ENCODE measurements at places on chromosomes 1 and 21.

DNA sequence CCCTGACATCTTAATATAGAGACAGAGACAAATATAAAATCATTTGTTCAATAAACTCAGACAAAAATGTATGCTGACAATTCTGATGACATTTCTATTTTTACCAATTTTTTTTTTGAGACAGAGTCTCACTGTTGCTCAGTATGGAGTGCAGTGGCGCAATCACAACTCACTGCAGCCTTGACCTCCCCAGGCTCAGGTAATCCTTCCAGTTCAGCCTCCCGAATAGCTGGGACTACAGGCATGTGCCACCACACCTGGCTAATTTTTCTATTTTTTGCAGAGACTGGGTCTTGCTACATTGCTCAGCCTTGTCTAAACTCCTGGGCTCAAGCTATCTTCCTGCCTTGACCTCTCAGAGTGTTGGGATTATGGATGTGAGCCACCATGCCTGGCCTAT, 13.6 kb upstream of the SIKE1 start:
- no peak for DNase-seq

GRCh38 chr1:37914719-37915475, 32.0 kb downstream of the INPP5B start:
- no peak for DNase-seq

DNA sequence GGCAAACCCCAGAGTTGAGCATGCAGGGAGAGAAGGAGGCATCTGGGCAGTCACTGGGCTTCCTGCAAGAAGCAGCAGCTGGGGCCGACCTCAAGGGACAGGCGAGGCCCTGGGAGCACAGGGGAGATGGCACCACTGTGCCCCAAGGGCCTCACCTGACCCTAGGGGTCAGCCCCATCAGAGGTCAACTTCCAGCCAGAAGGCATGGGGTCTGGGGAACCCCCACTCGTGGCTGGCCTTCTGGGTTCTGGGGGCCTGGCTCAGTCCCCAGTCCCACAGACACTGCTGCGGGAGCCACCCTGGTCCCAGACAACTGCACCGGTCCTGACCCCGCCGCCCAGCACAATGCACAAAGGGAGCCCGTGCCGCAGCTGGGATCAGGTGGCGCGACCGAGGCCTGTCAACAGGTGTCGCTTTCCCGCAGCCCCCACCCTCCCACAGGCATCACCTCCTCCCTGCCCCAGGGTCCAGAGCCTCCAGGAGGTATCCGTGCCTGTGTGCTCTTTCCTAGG, 6.2 kb downstream of the WNT9A start:
- DNase-seq: no peak

- no peak for DNase-seq
These were observed 203.0 kb downstream of the RWDD3 start for GRCh38 chr1:95437011-95437410.

GRCh38 chr1:235317168-235317567, 10.8 kb downstream of the ARID4B start:
- DNase-seq: no peak

- no peak for DNase-seq
These were observed 88.7 kb downstream of the EBNA1BP2 start for GRCh38 chr1:43083375-43083891.

- peak; percentile 31 for DNase-seq
These were observed 109.6 kb downstream of the PLPP3 start for GRCh38 chr1:56469640-56470371.

DNA sequence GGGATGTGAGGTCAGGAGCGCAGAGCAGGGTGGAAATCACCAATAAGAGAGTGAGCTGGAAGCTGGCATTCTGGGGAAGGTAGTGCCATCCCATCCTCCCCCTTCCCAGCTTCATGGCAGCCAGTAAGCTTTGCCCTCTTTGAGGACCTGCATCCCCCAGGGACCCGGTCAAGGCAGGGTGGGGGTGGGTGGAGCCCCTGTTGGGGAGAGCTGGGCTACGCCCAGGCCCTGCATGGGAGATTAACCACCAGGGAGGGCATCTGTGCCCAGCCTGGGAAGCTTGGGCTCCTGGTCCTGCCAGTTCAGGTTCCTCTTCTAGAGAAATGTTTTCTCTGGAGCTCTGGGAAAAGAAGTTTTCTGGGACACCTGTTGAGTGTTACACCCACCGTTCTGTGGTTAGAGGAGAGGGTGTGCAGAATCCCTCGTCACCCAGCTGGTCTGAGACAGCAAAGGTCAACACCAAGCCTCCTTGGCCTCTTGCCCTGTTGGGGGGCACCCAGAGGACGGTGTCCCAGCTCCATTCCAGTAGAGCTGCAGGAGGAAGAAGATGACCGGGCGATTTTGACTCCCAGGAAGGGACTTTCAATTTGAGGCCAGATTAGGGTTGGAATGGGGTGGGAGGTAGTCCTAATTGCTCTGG, 30.1 kb upstream of the TENT5C start:
- DNase-seq: no peak

DNA sequence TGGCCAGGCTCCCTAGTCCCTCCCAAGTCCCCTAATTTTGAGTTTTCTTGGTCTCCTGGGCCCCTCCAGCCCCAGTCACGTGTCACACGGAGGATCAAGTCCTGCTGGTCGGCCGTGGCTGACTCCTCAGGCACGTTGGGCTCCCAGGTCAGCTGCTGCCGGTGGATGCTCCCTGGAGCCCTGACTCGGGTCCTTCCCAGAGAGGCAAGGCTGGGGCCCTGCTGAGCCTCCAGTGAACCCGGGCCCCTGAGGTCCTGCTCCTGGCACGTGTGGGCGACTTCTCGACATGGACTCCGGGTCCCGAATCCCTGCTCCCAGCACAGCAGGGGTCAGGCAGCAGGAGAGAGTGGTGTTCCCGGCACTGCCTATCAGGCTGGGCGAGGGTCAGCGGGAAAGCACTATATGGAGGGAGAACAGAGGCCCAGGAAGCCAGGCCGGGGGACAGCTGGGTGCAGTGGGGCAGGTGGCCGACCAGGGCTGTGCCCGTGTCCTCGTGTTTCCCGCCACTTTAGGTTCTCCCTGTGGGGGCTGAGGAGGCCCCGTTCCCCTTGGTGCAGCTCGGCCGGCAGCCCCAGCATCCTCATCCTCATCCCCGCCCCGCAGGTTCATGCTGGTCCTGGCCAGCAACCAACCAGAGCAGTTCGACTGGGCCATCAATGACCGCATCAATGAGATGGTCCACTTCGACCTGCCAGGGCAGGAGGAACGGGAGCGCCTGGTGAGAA, 13.2 kb downstream of the TMEM240 start:
- DNase-seq: no peak

DNA sequence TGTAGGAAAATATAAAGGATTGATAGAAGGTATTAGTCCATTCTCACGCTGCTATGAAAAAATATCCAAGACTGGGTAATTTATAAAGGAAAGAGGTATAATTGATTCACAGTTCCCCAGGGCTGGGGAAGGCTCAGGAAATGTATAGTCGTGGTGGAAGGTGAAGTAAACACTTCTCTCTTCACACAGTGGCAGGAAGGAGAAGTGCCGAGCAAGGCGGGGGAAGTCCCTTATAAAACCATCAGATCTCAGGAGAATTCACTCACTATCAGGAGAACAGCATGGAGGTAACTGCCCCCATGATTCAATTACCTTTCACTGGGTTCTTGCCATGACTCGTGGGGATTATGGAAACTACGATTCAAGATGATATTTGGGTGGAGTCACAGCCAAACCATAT, 1806.0 kb downstream of the MRPL39 start:
- DNase-seq: no peak

GRCh38 chr1:42163536-42164503, 725 bp downstream of the GUCA2A start:
- no peak for DNase-seq

DNA sequence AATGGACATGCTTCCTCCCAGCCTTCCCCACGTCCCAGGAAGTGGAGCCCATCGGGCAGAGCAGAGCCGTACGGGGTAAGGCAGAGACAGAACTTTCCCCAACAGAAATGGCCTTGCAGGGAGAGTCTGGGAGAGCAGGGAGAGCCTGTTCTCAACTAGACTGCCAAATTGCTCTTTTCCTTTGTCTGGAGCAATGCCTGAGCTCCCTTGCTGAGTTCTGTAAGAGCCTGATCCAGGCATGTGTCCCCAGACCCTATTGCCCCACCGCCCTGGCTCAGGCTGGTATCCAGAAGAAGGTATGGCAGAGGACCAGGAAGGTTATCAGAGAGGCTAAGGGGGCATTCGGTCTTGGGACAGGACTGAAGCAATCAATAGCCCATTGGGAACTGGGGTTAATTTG, 79.9 kb downstream of the TMEM53 start:
- DNase-seq: no peak

GRCh38 chr1:153612755-153613331, at the start of gene S100A16:
TSS of gene S100A16 (minus strand) at chr1:153613137. CDS start at chr1:153608151, 4,986 bp downstream.
- DNase-seq: no peak

- DNase-seq: no peak
These were observed 6.7 kb upstream of the IL10RB start for GRCh38 chr21:33259428-33259827.

- no peak for DNase-seq
These were observed 10.8 kb upstream of the THEM4 start for GRCh38 chr1:151920149-151920548.

- DNase-seq: no peak
These were observed 18.9 kb downstream of the HSF2BP start for GRCh38 chr21:43640400-43640799.

GRCh38 chr1:235266325-235266724, 61.7 kb downstream of the ARID4B start:
- no peak for DNase-seq

DNA sequence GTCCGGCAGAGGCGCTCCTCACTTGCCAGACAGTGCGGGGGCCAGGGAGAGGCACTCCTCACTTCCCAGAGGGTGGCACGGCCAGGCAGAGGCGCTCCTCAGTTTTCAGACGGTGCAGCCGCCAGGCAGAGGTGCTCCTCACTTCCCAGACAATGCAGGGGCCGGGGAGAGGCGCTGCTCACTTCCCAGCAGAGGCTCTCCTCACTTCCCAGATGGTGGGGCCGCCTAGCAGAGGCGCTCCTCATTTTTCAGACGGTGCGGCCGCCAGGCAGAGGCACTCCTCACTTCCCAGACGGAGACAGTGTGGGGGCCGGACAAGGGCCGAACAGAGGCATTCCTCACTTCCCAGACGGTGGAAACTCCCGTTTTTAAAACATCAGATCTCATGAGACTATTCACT, 238.4 kb upstream of the CACYBP start:
- DNase-seq: no peak

DNA sequence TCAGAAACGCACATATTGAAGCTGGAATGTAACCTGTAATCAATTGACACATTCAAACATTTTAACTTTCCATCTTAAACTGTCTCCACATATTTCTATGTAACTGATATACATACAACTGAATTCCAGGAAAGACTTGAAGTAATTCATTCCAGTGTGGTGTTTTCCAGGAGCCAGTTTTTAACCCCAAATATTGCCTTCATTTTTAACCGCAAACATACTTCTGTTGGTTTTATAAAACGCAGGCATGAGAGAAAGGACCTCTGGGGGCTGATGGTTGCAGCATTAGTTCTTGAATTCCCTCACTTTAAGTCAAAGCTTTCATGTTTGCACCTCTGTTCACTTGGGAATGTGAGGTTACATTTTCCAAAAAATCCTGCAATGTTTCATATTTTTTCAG, 204.1 kb downstream of the CRB1 start:
- no peak for DNase-seq

GRCh38 chr1:87325982-87326738, 2.5 kb upstream of the LMO4 start:
- no peak for DNase-seq

DNA sequence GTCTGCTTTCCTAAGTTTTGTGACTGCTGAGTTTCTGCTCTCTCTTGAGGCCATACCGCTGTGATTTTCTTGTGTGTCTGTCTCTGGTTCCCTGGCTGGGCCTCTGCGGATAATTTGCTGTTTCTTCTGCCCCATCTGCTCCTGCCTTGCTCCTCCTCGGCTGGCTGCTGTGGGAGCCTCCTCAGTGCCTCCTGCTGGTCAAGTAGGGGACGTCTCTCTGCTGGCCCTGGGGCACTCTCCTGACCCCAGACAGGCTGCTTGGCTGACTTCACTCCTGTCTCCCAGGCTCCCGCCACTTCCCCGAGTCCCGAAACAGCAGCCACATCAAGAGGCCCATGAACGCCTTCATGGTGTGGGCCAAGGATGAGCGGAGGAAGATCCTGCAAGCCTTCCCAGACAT, 28.5 kb downstream of the ETNK2 start:
- DNase-seq: no peak

GRCh38 chr1:1082776-1083415, 8.8 kb upstream of the RNF223 start:
- DNase-seq: no peak

DNA sequence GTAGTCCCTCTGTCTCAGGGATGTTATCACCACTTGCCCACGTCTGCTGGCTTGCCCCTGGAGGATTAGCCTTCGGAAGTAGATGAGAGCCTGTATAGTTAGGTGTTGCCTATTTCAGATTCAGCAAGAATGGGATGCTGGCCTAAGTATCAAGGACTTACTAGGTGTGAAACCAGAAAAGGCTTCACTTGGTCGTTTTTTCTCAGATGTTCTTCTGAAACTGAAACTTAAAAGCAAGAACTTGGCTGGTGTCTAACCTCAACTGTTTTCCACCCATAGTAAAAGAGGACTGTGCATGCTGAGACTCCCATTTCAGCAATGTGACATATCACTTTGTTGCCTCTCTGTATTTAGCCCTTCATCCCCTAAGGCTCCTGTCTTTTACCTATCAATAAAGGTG, 67.0 kb upstream of the LRRC53 start:
- no peak for DNase-seq

- DNase-seq: no peak
These were observed 25.5 kb upstream of the PTPRF start for GRCh38 chr1:43505077-43505780.

DNA sequence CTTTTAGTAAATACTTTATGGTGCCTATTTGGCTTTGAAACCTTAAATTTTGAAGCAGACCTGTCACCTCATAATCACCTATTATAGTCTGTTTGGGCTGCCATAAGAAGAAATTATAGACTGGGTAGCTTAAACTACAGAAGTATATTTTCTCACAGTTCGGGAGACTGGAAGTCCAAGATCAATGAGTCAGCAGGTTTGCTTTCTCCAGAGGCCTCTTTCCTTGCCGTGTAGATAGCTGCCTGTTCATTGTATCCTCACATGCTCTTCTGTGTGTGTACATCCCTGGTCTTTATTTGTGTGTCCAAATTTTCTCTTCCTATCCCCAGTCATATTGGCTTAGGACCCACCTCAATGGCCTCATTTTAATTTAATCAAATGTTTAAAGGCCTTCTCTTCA, 518.2 kb downstream of the ADGRL2 start:
- DNase-seq: no peak

DNA sequence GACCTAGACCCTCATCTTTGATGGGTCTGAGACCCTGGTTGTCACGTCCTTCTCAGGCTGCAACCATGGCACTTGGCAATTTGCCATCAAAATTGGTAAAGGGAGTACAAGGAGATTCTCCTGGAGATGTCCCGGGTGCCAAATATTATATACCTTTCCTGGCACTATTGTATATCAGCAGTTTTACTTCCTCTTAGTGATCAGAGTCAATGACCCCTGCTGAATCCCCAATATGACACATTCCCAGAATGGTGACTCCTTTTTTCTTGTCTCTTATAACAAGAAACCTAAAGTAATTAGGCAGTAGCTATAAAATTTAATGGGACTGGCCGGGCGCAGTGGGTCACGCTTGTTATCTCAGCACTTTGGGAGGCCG, 39.6 kb upstream of the CDC42BPA start:
- DNase-seq: no peak

GRCh38 chr1:107920561-107920960, 44.4 kb downstream of the VAV3 start:
- DNase-seq: no peak

Data from kidney epithelial cell (primary cell).